ENCODE measurements at places on chromosomes 1 and 21.

GRCh38 chr1:234926559-234927311 is 201.9 kb downstream of the TOMM20 start:
- no peak for DNase-seq

- no peak for DNase-seq
These were observed 56.4 kb upstream of the TPTE start for GRCh38 chr21:10464975-10465374.

GRCh38 chr1:14739082-14739832 is 140.8 kb downstream of the KAZN start:
- no peak for DNase-seq

GRCh38 chr21:25462517-25462971 is 144.7 kb downstream of the MRPL39 start:
- no peak for DNase-seq

GRCh38 chr1:156860628-156861423 is at the start of gene NTRK1:
Gene NTRK1 (plus strand): TSS chr1:156860865. CDS start chr1:156860935, 70 bp downstream.
- DNase-seq: peak; percentile 61

DNA sequence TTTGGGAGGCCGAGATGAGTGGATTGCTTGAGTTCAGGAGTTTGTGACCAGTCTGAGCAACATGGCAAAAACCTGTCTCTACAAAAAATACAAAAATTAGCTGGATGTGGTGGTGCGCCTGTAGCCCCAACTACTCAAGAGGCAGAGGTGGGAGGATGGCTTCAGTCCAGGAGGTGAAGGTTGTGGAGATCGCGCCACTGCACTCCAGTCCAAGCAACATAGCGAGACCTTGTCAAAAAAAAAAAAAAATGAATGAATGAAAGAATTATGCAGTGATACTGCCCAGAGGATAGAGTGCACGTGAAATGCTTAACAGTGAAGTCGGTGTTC is 429 bp upstream of the DPH2 start:
- no peak for DNase-seq

- no peak for DNase-seq
These were observed 44.6 kb upstream of the SLC30A1 start for GRCh38 chr1:211623515-211623914.

DNA sequence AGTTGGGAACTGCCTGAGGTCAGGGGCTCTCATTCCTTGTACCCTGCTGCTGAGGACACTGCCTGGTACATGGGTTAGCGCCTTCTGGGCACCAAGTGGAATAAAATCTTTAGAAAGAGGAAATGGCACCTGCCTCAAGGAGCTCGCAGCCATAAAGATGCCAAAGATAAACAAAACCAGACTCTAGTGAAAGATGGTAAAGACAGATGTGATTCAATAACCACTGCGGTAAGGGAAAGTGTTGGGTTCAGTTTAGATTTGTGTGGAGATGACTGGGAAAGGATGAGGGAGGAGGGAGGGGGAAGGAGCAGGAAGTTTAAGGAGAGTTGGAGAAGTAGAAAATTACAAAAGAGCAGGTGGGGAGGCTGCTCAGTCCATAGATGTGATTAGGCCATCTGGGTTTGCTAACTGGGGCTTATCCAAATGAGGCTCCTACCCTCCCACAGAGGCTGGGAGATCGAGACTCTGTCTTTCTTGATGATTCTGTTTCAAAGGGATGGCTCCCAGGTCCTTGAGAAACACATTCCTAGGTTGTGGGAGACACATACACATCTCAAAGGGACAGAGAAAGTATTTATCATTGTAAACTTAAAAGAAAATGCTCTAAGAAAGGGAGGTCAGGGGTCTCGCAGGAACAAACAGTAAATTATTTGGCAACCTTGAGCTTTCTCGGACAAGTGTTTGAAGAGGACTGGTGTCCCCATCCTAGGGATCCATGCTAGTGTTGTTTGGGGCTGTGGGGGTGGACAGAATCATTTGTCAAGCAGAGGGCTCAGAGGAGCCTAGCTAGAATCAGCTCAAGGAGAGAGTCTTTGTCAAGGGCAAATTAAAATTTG is 65.7 kb upstream of the MORC3 start:
- DNase-seq: no peak

DNA sequence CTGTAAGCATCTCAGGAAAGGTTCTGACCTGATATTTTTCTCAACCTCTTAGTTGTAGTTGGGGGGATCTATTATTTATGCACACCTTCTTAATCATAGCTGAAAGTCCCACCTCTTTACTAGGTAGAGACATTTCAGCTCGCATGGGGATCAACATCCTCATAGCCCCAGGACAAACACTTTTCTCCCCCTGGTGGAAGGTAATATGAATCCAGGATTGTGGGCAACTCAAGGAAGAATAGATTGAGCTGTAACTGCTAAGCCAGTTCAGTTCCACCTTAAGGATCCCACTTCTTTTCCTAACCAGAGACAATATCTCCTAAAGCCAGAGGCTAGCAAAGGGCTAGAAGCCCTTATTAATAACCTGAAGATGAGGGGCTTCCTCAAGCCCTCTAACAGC is 25.4 kb upstream of the SMYD3 start:
- no peak for DNase-seq

GRCh38 chr1:38815903-38816627 is 43.5 kb downstream of the RRAGC start:
- no peak for DNase-seq

DNA sequence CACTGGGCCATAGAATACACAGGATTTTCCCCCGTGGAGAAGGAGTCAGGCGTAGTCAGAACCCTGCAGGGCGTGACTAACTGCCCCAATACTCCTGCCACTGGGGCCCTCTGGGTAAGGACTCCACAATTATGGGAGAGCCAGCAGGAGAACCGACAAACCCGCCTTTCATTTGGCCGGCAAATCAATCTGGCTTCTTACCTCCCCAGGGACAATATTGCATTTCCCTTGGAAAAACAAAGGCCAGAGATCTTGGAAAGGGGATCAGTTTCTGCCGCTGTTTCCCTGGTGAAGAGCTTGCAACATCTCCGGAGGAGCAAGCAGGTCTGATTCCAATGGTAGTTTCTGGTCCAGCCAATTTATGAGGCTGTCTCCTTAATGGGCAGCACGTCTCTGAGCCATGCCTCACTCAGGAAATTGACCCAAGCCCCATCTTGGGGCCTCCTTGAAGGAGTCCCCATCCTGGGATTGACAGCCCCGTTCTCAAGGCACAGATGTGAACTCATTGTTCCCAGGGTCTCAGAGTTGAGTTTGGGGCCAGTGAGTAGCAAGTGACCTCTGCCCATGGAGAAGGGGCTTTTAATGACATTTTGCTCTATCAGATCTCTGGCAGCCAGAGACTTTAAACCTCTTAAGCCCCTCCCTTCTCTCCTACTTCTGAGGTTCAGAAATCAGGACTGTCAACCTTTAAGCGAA is 4.3 kb downstream of the TRABD2B start:
- no peak for DNase-seq

DNA sequence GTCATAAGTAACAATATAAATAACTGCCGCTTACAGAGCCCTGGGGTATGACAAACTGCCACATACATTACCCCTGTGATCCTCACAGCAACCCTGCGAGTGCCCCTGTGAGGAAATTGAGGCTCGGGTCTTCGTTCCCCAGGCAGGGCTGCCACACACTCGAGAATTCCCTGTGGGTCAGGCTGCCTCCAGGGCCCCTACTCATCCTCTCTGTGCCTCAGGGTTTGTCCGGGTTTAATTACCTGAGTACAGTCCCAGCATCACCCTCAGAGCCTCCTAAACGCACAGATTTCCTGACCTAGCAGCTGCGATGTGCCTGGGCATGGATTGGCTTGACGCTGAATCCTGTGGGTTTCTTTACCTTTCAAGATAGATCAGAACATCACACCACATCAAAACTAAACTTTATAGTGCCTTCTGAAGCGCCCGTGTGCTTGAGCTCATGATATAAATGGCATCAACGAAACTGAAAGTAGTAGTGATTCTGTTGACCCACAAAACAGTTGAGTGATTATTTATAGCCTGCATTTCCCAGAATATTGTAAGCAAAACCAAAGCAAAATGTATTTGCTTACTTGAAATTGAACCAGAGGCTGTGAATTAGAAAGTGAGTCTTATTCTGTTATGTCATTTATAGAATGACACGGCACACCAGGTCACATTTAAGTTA is 14.0 kb downstream of the SLC37A1 start:
- DNase-seq: no peak

GRCh38 chr1:147771226-147772125 is 11.1 kb upstream of the GJA5 start:
- no peak for DNase-seq

DNA sequence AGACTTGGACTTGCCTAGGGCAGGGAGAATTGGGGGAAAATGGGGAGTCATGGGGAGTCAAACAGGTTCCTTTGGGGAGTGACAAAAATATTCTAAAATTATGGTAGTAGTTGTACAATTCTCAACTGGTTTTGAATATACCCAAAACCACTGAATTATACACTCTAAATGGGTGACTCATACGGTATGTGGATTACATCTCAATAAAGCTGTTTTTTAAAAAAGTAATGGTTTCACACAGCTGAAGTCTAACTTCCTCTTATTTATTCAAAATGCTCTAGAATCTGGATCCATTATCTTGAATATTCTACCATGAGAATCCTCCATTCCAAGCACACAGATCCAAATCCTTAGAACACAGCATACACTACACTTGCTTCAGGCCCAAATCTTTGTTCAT is 11.1 kb downstream of the EIF4G3 start:
- no peak for DNase-seq

GRCh38 chr1:235675152-235675890 is 25.7 kb upstream of the GNG4 start:
- DNase-seq: peak; percentile 72

DNA sequence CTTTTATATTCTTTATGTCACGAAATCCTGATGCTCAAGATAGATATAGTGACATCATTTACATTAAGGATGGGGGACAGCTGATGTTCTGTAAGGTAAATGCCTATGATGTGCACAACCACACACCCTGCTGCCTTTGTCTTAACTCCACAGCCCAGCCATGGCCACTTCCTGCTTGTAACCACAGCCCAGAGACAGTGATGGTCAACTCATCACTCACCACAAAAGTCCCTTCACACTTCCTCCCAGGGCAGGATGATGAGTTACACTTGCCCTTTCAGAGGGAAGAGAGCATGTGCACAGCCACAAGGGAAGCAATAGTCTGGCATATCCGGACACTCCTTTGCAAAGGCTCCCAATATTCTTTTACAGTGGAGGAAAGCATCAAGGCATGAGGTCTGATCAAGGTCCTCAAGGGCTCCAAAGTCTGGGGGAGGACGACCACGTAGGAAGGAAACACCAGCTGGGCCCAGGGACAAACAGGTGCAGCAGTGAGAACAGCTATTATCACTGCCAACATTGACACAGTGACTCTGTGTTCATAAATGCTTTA is 53.8 kb downstream of the PLPP3 start:
- DNase-seq: no peak

DNA sequence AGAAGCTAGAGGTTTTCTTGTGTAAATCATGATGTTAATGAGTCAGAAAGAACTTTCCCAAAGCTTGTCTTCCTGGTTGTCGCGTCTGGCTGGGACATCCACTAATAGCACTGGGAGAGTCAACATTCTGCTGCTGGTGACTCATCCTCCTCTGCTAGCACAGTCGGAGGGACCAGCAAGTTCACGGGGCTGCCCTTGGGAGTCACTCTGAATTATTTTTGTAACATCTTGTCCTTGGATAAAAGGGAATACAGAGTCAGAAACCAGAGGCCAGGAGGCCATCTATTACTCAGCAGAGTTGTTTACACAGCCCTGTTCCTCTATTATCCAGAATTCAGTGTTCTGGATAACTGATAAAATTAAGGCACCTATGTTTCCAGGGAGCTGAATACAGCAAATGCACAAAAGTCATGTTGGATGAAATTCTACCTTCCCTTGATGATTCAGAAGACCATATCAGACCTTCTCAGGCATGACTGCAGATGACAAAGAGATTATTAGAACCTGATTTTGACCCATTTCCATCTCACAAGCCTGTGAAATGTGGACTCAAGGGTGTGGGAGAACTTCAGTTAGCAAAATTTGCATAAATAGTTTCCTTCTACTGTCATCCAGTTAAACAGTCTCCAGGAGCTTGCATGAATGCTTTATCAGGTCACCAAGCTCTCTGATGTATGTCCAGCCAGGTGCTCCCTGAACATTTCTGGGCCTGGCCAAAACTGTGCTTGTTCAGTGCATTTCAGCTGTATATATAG is 68.1 kb downstream of the JAK1 start:
- DNase-seq: peak; percentile 93

DNA sequence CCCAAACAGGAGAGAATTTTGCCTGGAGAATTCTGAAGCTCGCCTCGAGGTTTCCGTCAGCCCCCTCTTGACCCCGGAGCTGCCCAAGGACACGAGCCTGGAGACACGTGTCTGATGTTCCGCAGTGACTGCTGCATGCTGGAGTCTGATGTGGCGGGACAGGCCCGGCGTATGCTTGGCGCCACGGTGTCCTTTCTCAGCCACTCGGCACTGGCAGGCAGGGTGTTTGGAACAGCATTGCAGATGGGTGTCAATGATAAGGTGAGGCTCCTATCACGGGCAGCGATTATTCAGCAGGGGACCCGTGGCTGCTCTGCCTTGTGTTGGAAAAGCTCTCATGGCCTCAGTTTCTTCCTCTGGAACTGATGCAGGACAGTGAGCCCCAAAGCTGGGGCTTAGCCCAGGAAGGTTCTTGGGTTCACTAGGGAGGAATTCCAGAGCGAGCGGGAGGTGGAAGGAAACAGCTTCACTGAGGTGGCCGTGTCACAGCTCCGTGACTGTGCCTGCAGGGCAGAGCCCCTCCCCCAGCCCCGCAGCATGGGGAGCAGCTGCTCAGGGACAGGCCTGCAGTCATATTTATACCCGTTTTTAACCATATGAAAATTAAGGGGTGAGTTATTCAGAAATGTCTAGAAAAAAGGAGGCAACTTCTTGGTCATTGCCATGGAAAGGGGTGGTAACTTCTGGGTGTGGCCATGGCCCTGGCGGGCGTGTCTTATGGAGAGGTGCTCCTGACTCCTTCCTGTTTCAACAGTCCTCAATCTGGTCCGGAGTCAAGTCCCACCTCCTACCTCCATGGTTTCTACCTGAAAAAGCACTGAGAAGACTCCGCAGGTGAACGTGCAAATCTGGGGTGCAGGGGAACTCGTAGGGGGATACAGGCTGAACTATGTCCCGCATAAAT is 123.4 kb downstream of the SIK1 start:
- no peak for DNase-seq

DNA sequence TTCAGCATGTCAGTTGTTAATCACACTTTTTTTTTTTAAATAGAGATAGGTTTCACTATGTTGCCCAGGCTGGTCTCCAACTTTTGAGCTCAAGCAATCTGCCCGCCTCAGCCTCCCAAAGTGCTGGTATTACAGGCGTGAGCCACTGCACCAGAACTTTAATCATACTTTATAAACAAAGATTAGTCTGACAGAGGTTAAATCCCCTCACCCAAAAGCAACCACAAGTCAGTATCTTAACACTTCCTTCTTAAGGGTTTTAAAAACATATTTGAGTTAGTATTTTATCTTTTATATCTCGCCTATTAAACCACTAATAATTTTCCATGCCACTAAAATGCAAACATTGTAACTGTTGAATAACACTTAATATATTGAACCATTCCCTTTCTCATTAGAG is 70.2 kb downstream of the COP1 start:
- no peak for DNase-seq

Measured in hepatocyte (in vitro differentiated cells).